ENCODE measurements at places on chromosomes 13 and 19.

- DNase-seq: no peak
These were observed 36.7 kb upstream of the RANBP3 start for GRCh38 chr19:6014551-6015135.

DNA sequence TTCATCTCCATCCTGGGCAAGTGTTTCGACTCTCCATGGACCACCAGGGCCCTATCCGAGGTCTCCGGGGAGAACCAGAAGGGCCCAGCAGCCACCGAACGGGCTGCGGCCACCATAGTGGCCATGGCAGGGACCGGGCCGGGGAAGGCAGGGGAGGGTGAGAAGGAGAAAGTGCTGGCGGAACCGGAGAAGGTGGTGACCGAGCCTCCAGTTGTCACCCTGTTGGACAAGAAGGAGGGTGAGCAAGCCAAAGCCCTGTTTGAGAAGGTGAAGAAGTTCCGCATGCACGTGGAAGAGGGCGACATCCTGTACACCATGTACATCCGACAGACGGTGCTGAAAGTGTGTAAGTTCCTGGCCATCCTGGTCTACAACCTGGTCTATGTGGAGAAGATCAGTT is 4.7 kb upstream of the MAP2K7 start:
- no peak for DNase-seq

- DNase-seq: peak; percentile 35
These were observed at the start of gene LMO7 for GRCh38 chr13:75635828-75636435. TSS of gene LMO7 (plus strand) at chr13:75636330. CDS start at chr13:75636658, 328 bp downstream.

DNA sequence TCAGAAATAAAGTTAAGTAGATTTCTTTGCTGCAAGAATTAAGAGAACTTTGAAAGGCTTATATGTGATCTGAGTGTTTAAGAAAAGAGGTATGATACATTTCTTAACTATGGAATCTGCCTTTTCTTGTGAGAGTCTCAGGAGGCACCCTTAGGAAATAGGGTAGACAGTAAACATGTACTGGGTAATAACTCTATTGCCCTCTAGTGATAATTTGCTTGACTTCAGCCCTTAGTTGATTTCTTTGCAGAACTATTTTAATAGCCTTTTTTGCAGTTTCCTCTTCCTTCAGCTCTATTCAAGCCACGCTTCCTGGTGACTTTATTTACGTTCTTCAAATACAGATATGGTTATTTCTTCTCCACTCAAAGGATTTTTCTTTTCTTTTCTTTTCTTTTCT is 37.0 kb upstream of the CCNA1 start:
- no peak for DNase-seq

DNA sequence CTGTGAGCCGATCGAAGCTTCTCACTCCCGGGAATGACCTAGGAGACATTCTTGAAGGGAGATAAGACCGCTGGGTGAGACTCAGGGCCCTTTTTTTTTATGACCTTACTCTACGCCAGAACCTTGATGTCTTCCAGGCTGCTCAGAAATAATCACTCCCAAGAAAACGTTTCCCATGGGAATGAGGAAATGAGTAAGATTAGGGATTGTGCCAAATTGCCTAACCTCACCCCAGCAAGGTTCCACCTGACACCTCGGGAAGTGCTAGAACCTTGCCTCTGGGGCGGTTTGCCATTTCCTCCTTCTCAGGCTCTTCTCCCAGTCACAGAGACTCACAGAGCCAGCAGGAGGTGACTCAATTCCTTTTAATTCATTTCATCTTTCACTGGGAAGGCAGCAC is 2.3 kb downstream of the SLC46A3 start:
- DNase-seq: no peak
